ENCODE measurements at places on chromosomes 5 and 9.

- no peak for DNase-seq
Observed at GRCh38 chr5:89694026-89694550, 715.5 kb downstream of the CETN3 start.

- DNase-seq = no peak
Observed at GRCh38 chr5:154403776-154404387, 41.9 kb upstream of the SAP30L start.

DNA sequence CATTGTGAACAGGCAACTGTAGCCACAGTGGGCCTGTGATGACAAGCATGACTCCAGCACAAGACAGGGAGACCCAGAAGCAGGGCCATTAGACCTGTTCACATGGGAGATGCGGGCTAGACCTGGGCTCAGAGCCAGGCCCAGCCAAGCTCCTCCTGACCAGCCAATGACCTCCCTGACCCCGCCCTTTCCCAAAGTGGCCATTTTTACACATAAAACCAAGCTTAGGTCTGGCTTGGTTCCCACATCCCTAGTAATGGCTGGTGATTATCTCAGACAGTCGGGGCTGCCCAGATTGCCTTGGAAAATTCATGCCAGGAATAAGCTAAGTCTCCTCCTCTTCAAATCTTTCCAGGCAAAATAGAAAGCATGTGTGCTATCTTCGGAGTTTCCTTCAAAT is 94.1 kb downstream of the FRMD3 start:
- no peak for DNase-seq

DNA sequence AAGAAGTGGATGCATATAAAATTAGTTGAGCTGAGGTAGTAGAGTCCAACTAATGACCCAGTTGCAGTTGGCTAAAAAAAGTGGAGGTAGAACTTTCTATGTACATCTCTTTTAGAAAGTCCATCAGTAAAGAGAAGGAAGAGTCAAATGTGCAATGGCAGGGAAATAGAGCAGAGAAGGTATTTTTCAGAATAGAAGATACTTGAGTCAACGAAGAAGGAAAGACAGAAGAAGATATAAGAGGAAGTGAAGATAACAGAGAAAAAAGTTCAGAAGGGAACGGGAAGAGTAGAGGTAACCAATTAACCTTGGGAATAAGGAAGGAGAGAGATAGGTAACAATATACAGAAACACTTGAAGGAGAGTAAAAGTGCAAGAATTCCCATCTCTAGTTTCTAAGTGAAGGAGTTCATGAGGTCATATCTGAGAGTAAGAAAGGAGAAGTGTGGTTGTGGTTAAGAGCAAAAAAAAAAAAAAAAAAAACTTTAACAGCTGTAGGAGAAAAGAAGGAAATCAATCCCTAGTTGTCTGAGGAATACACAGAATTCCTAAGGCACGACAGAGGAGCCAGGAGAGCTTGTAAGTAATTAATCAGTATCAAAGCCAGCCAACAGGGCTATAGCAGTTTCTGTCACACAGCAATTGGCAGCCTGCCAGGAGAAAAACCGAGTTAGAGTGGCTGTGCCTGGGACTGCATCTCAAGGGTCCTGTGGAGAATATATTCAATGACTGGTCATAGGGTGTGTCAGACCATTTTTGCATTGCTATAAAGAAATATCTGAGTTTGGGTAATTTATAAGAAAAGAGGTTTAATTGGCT is 61.0 kb downstream of the ARL15 start:
- DNase-seq = peak; percentile 14

- DNase-seq = no peak
Observed at GRCh38 chr5:39618391-39618790, 193.6 kb upstream of the DAB2 start.

DNA sequence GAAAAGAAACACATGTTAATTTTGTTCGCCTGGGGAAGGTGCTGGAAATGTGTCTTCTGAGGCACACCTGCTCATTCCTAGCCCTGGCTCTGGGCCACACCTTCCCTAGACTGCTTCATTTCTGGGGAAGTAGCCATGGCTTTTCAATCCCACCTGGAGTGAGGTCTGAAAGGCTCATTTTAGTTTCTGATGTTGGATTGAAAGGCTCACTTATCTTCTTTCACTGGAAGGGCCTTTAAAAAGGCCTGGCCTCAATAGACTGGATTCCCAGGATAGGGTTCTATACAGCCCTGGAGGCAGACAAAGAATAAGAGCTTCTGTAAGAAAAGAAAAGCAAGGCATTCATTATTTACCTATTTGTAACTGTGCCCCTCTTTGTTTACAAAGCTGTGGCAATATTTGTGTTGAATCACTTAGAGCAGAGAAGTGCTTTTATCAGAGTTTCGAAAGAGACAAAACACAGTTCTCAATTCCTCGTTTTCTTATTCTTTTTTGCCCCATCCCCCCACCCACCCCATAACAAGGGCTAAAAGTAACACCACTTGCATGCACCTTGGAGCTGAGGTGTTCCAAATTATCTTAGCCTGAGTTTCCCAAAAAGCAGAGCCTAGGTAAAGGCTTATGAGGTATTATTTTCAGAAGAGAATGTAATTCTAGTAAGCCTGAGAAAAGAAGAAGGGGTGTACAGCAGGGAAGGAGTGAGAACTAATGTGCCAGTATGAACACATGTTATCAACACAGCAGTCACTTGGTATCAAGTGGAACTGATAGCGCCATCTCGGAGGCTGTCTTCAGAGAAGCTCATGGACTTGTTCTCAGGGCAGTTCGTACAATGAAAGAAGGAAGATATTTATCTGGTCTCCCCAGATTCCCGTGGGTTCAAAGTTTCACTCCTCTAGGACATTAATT is 413.1 kb downstream of the KCTD16 start:
- DNase-seq = no peak

- no peak for DNase-seq
Observed at GRCh38 chr5:133605323-133605722, 7.0 kb downstream of the FSTL4 start.

DNA sequence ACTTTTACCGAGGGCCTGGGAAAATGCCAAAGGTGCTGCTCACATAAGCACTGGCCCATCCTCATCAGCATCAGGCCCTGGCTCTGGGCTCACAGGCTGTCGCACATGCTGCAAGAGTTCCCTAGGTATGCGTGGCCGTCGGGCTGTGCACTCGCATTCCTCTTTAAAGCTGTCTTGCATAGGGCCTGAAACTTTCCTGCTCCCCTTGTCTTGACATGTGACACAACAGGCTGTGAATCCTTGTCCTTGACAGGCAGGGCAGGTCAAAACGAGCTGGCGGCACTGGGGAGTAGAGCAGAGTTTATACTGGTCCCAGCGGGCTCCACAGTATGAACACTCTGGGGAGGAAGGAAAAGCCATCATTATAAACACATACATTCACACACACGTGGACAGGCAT is 30.7 kb downstream of the TSTD2 start:
- no peak for DNase-seq

- no peak for DNase-seq
Observed at GRCh38 chr5:96051401-96051830, 89.8 kb upstream of the ELL2 start.

DNA sequence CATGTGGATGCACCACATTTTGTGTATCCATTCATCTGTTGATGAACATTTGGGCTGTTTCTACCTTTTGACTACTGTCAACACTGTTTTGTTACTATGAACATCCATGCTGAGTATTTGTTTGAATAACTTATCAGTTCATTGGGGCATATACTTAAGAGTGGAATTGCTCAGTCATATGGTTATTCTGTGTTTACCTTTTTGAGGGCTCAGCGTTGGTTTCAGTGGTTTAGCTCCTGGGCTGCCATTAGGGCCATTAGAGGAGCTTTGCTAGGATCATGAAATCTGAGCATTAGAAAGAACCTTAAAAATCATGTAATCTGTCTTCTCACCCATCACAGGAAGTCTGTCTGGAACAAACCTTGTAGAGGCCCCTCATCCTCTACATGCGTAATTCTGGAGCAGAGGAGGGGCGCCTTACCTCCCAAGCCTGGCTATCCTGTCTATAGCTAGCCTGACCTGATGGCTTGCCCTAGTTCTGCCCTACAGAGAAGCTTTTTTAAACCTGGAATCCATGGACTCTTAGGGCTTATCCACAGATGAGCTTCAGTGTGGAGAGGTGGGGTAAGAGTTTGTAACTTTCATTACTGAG is 92.9 kb downstream of the PDZD2 start:
- DNase-seq = no peak

DNA sequence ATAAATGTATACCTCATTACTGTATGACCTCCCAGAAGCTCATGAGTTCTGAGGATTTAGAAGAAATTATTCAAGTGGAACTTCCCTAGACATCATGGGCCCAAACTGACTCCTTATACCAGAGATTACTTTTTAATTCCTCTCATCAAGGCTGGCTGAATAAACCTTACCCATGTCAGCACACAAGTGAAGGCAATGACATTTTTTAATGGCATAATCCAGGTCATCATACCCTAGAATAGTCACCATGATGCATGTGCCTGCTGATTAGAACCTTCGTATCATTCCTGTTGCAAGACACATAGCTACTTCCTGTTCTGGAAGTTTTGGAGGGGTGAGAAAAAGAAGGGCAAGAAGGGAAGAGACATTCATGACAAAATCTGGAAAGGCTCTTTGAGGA is 49.8 kb upstream of the IFNK start:
- no peak for DNase-seq

DNA sequence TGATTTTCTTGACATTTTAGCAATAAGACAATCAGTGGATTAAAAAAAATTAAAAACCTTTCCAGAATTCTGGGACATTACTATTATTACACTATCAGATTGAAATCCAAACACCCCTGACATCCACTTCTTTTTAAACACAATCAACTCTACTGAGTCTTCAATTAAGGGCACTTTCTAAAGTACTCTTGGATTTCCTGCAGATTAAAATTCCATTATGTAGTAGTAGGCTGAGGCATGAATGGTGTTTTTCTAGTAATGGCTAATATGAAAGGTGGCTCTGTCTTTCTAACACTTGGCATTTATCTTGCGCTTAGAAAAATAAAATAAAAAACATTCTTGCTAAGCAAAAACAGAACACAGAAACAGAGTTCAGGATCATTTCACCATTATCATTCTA is 107.8 kb downstream of the OXCT1 start:
- no peak for DNase-seq

GRCh38 chr9:79896390-79896980 is 324.7 kb downstream of the TLE4 start:
- no peak for DNase-seq

DNA sequence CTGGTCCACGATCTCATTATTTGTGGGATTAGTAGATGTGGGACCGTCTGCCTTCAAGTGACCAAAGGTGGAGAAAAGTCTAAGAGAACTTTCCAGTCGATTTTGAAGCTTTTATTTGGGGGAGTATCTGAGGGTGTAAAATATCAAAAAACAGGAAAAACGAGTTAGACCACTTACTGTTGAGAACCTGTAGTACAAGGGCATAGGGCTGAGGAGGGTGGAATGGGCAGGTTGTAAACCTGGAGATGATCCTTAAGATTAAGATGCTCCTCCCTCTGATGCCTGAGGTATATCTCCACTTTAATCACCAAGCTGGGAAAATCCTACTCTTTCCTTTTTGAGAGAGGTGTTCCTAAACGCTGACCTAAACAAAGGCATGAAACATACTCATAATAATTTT is 32.0 kb upstream of the GTF2H2C start:
- no peak for DNase-seq

DNA sequence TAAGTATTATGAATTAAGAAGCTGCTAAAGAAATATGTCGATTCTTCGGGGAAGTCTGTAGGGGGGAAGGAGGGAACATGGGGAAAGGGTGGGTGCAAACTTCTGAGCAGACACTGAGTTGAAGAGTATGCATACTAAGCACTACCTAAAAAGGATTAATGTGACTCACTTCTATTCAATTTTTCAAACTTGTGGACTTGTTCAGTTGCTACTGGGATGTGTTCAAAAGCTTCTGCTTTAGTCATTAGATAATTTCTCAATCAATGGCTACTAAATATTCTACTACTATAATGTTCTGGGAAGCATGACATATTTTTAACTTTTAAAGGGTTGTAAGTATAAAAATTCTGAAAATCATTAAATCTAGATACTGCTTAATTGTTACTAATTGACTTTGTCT is 109.7 kb upstream of the FER start:
- DNase-seq = no peak

GRCh38 chr9:114735704-114736103 is 53.7 kb upstream of the TEX48 start:
- DNase-seq = no peak

GRCh38 chr5:111486926-111487325 is 25.4 kb downstream of the STARD4 start:
- no peak for DNase-seq

GRCh38 chr9:96376891-96377874 is 6.3 kb downstream of the SLC35D2 start:
- DNase-seq = no peak

GRCh38 chr9:69657269-69657668 is 14.9 kb downstream of the APBA1 start:
- DNase-seq = no peak

DNA sequence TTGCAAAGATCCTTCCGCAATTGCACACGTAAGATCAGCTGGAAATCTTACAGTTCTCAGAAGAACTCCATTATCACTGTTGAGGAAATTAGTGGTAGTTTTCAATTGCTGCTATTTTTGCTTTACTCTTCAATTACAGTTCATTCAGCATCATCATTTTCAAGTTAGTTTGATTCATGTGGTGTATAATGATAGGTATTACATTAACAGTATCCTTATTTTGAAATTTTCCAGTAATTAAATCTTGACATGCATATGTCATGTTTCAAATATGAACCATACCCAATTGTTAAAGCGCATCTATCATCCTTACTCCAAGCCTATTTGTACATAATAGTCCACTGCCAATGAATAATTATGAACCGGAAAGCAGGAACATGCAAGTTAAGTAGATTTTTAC is 60.3 kb downstream of the NR6A1 start:
- no peak for DNase-seq

DNA sequence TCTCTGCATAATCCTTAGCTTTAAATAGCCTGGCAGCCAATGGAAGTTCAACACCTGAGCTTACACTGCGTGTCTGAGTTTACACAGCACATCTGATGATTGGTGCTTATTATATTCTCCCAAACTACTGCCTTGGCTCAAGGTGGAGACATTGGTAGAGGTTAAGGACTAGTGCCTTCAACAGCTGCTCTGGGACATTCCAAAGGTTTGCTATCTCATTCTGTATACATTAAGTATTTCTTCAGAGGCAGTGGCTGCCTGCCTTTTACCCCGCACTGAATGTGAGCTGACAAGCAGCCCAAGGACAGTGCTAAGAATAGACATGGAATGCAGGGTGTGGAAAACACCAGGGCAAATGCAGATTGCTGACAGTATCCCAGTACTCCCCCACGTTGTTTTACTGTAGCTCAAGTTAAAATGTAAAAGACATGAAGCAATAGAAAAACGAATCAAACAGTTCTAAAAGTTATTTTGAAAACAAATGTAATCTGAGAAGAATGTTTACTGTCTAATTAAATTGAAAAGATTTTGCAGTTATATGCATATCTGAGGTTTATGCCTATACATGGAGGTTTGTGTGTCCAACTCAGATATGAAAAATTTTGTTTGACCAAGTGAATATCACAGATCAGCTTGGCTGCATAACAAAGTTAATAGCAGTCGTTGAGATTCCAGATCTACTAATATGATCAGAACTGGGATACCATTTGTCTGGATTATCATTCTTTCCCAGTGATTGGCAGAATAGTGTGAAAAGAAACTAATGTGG is 1.8 kb downstream of the HSPB3 start:
- DNase-seq = no peak

GRCh38 chr5:166399781-166400180 is 1891.7 kb upstream of the WWC1 start:
- no peak for DNase-seq

- no peak for DNase-seq
Observed at GRCh38 chr5:133331941-133332340, 280.1 kb downstream of the HSPA4 start.

- DNase-seq = no peak
Observed at GRCh38 chr9:89350988-89351557, 32.8 kb downstream of the SECISBP2 start.

- DNase-seq = no peak
Observed at GRCh38 chr5:916441-917293, 24.0 kb downstream of the TRIP13 start.
